CD4-positive, alpha-beta T cell (primary cell): ENCODE measurements at places on chromosomes 3 and 15. TPM values are rescaled to one million over a fixed set of nuclear protein-coding genes. Genes with fewer than 3 reads are reported as not detected.

AADACL2 gene
- not detected for total RNA-seq

TAMM41 gene
- total RNA-seq = 22.0 TPM

CLDN18 gene
- total RNA-seq = not detected

C3orf22 gene
- not detected for total RNA-seq

CTSH gene
- total RNA-seq = 11.1 TPM

PCOLCE2 gene
- total RNA-seq = not detected

MUSTN1 gene
- total RNA-seq = 11.3 TPM

CHSY1 gene
- 5.8 TPM for total RNA-seq

CELSR3 gene
- 5.0 TPM for total RNA-seq

BBX gene
- total RNA-seq = 81.8 TPM

TMEM207 gene
- not detected for total RNA-seq

ECE2 gene
- total RNA-seq = not detected

- no peak for DNase-seq
Observed at GRCh38 chr3:114093596-114093995, 37.1 kb downstream of the QTRT2 start.

- DNase-seq = no peak
Observed at GRCh38 chr3:53328746-53329145, 18.6 kb downstream of the DCP1A start.

DNA sequence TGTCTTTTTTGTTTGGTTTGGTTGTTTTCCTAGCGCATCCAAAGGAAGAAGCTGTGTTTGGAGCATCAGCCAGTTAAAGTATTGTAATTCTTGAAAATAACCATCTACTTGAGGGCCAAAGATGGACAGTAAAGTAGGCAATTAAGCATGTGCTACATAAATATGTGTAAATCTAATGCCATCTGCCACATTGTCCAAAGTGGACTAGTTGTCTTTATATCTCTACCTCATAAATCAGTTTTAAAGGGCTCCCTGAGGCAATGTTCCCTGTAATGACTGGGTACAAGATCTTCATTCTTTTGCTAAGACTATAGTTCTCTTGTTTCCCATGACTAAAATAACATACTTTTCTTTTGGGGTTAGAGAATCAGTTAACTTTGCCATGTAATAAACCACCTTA, 460.0 kb upstream of the RARB start:
- no peak for DNase-seq

DNA sequence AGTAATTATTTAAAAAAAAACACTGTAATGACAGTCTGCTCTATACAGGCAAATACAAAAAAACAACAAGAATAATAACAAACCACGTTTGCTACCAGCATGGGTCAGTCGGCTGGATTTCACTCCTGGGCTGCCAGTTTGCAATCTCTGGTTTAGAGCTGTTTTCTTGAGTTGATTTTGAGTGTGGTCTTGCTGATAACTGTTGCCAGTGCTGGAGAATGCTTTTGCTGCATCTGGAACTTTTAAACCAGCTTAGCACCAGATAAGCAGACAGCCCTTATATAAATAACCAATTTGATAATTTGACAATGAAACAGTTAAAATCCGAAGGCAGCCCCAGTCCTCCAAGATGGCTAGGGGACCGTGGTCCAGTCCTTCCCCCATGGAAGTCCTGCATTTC, 14.0 kb upstream of the CTDSPL start:
- no peak for DNase-seq

DNA sequence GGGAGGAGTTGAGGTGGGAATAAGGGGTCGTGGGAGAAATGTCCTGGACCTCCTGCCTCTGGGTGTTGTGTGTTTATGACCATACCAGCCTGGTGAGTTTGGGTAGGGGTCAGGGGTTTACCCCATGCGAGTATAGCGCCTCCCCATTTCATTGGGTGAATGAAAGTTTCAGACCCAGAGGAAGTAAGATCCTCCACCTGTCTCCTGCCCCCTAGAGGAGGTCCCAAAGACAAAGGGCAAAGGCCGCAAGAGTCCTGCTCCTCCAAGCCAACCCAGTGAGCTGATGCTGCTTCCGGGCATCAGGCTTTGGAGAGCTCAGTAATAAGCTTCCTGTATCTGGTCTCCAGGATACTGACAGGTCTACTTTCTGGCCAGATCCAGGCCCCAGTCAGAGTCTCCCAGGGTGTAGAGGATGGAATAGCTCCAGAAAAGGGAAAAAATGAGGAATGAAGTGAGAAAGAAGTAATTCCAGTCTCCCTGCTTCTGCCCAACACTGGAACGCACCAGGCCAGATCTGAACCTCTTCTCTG, 6.4 kb upstream of the TBC1D21 start:
- no peak for DNase-seq

DNA sequence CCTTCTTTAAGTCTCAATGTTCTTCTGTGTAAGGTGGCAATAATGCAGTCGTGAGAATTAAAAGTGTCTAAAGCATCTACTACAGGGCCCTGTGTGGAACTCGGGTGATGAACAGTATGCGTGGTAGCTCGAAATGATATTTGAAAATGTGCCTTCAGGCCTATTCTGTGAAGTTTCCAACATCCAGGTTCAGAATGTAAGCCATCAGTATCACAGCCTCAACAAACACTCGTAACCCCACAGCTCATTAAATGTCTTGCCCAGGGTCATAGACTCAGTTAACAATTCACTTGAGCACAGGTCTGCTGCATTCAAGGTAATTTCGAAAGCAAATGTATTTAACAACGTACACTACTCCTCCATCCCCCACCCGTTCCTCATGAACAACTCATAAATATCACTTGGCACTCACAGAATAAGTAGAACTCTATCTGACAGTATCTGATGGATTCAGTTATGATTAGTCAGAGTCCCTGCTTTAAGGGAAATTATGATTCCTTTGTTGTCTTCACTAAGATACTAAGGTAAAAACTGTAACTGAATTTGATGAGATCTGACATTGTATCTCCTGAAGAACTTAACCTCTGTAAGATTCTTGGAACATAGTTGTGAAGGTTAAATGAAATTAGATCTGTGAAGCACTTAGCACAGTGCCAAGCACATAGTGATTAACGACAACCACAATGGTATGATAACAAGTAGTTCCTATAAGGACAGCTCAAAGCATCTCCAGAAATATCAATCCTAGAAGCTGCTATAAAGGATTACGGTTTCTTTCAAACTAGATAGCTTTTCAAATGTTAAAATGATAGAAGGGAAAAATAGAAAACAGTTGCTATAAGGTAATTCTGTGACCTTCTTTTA, 642.3 kb downstream of the TBL1XR1 start:
- no peak for DNase-seq

- DNase-seq = no peak
Observed at GRCh38 chr3:42731476-42732195, 29.0 kb upstream of the HHATL start.

DNA sequence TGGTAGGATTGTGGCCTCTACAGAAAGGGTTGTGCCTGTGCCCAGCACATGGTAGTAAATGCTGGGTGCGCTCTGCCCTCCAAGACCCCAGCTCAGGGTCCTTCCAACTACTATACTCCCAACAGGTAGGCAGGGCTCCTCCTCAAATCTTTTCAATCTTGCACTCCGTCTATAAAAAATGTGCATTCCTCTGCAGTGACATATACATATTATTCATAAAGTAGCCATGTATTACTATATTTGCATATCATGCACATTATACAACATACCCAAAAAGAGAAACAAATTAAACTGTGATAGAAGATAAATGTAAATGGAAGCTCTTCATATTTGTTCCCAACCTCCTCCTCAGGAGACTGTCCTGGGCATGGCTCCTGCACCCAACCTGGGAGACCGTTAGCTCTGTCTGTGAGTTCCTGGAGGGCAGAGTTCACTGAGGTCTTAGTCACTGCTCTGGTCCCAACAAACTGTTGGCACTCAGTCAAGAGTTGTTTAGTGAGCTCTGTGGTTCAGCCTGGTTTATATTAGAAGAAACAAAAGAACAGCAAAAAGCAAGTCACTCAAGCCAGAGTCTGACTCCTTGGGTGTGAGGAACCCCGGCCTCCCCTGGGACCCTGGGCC, 47.7 kb upstream of the GRIP2 start:
- no peak for DNase-seq

DNA sequence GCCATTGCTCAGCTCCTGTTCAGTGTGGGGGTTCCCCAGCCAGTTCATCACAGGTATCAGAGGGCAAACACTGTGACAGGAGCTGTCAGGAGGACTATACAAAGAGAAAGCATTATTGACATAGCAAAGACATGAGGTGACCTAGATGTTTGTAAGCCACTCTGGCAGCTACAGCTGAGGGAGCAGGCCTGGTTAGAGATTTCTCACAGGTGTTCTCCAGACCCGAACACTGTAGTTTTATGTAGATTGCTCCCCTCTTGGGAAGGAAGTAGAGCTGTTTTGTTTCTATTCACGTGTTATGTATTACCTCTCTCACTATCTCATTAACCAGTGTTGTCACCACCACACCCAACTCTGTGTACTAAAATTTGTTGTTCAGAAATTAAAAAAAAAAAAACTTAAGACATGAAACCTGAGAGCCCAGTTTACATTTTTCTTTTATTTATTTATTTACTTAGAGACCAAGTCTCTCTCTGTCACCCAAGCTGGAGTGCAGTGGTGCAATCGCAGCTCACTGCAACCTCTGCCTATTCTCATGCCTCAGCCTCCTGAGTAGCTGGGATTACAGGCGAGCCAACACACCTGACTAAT, 123.7 kb downstream of the RBPMS2 start:
- peak; percentile 68 for DNase-seq

- no peak for DNase-seq
Observed at GRCh38 chr3:190546881-190547510, 33.1 kb downstream of the IL1RAP start.

DNA sequence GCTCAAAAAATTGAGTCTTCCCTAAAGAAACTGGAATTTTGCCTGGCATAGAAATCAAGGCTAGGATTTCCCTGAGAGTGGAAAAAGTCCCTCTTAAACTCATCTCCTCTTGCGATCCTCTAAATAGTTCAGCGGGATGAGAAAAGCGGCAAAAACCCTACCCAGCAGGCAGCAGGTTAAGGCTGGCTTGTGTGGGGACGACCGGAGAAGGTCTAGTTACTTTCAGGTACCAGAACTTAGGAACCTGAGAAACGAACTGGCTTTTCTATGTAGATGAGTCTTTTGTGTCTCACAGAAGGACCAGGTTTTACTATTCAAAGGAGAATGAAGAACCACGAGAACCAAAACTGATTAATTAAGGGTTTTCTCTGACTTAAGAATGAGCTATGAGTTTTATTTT, 523.7 kb upstream of the TGFBR2 start:
- DNase-seq = no peak

GRCh38 chr15:64460724-64461720, 644 bp downstream of the ZNF609 start:
- peak; percentile 4 for DNase-seq

DNA sequence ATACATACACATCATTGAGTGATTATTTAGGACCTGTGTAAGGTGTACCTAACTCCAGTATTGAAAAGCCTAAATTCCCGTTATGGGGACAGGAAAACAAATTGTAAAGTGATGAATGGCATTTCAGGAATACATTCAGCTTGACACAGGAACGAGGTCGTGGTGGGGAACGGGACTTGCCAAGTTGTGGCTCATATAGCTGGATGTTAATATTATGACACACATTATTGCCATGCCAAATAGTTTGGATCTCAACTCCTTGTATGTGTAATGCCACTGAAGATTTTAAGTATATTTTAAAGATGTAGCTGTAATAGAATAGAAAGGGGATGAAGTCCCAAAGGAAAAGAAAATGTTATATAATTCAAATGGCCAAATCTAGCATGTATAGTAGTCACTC, 227.2 kb upstream of the GOLIM4 start:
- no peak for DNase-seq

DNA sequence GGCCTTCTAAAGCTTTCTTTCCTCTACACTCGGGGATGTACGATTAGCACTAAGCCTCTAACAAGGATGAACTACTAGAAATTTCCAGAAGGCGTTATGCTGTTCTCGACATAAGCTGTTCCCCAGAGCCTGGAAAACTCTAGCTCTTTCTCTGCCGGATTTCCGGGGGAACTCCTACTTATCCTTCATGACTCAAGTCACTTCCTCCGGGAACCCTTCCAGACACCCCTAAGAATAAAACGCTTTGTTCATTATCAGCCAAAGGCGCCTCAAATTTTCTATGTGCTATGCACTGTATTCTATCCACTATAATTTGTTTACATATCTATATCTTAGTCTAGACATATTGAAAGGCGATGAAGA, 455 bp upstream of the SNAP23 start:
- DNase-seq = no peak

- DNase-seq = no peak
Observed at GRCh38 chr3:4613366-4613765, 120.2 kb downstream of the ITPR1 start.

- DNase-seq = no peak
Observed at GRCh38 chr3:99674086-99674789, 35.8 kb downstream of the COL8A1 start.

- no peak for DNase-seq
Observed at GRCh38 chr3:55218577-55218976, 268.5 kb downstream of the WNT5A start.

GRCh38 chr15:83512459-83512858, 65.3 kb downstream of the SH3GL3 start:
- no peak for DNase-seq

DNA sequence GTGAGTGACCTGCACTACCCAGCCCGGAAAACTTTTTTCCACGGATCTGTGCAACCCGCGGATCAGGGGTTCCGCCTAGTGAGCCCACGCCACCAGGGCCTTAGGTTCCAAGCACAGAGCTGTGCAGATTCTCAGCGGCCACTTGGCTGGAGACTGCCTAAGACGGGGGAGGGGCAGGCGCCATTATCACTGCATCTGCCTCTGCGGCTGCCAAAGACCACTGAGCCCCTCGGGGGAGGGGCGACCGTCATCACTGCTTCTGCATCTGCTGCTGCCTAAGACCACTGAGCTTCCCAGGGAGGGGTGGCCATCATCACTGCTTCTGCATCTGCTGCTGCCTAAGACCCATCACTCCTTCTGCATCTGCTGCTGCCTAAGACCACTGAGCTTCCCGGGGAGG, 460.2 kb downstream of the OCA2 start:
- DNase-seq = no peak

- DNase-seq = no peak
Observed at GRCh38 chr3:77149382-77149781, 109.5 kb downstream of the ROBO2 start.

DNA sequence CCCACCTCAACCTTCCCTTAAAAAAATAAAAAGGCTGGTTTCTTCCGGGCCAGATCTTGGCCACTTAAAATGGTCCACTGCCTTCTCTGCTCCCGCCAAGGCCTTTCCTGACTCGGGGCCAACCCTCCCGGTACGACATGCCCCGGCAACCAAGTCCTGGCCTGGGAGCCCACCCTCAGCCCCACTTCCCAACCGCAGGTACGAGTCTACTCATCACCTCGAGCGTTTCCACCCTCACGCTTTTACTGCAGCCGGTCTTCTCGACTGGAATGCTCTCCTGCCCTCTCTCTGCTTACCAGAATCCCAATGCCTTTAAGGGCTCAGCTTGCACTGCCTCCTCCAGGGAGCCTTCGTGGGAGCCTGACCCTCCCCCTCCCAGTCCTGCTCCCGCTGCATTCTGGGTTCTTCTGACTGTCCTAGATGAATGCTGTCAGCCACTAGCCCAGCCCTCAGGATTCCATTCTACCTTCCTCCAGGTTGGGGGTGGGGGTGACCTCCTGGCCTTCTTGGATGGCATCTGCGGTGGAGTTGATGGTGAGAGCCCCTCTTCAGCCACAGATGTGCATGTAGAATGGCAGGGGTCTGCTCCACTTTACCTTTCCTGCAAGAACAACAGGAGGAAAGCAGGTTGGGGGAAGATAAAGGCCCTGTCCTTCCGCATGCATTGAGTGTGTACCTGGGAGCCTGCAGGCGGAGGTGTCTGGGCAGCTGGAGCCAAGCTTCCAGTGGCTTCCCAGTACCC, 1.1 kb upstream of the CSRNP1 start:
- DNase-seq = no peak

- DNase-seq = no peak
Observed at GRCh38 chr3:150303768-150304167, 104.3 kb upstream of the TSC22D2 start.

- no peak for DNase-seq
Observed at GRCh38 chr15:49468481-49468839, 45.4 kb downstream of the FGF7 start.
